ENCODE measurements at places on chromosomes 2 and 18.

DNA sequence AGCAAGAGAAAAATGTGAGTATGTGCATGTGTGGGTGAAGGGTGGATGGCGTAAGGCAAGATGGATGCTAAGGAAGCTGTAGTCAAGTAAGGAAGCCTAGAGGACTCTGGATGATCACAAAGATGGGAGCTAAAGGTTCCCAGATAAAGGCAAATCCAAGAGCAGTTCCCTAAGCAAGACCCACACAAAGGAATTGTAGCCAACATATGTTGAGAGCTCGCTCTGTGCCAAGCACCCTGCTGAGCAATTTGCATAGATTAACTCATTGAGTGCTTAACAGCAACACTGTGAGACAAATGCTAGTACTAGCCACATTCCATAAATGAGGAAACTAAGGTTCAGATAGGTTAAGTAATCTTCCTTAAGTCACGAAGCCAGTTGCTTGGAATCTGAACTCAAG, 132.6 kb downstream of the C1D start:
- no peak for DNase-seq

- no peak for DNase-seq
Measured at GRCh38 chr2:165700531-165700930, 93.5 kb downstream of the GALNT3 start.

- peak; percentile 17 for DNase-seq
Measured at GRCh38 chr2:184599054-184599871, 934 bp downstream of the ZNF804A start.

DNA sequence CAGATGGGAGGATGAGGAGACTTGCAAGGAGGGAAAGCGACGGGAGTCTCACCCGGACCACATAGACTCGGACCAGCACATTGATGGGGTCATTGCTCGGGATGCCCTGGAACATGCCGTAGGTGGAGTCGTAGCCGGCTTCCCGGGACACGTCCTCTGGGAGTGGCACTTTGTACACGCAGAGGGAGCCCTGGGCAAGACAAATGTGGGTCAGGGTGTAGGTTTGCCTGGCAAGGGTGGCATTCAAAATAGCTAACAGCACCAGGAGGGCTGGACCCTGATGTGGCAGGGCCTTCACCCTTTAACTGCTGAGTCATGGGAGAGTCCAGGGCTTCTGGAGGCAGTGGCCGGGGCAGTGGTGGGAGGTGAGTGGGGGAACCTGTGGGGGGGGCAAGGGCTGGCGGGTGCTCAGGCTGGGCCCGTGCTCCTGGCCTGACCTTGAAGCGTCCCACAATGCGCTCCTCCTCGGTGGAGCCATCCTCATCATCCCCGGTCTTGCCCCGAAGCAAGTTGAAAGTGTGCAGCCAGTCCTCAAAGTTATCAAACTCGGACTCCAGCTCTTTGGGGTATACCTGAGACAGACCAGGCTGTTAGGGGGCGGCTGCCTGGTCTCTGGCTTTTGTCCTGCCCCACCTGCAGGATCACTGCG, 11.1 kb downstream of the OTOF start:
- DNase-seq = no peak

- DNase-seq = no peak
Measured at GRCh38 chr18:33470216-33470615, 29.7 kb upstream of the CCDC178 start.

DNA sequence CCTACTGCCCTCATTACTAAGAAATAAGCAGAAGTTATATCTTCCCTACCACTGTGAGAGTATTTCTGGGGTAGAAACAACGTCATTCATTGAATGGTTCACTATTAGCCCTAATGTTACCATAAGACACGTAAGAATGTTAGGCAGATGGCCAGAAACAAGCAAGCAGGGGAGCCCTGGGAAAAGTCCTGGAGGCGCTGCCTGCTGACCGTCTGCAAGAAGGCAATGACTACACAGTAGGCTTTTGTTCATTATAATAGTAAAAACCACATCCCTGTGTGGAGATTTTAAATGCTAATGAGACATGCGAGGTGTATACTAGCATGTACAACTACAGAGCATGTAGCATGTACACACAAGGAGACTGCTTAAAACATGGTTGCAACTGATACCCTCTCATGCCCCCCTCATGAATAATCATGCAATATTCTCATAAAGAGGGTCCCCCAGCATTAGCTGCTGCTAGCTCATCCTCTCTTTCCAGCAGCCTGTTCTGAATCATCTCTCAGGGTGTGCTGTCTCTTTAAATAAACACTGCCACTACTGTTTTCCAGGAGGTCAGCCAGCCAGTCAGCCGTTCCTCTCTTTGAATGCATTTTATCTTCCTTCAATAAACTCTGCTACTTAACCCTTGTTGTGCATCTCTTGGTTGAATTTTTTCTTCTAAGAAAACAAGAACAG, 23.6 kb downstream of the SUCLG1 start:
- DNase-seq = no peak

DNA sequence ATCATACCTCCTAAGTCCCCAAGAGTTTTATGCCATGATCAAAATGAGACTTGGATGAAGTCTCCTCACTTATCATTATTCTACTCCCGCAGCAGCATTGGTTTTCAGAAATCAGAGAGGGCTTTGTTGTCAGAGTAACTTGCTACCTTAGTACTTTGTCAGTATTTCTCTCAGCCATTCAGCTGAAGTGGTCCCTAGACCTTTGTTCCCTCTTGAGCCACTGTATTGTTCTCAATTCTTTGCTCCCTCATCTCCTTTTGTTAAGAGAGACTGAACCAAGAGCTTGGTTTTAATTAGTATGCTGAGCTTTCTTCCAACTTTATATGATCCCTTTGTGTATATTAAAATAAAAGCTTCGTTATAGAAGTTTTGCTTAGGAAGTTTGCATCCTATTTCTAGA, 133.4 kb downstream of the DOCK10 start:
- no peak for DNase-seq

DNA sequence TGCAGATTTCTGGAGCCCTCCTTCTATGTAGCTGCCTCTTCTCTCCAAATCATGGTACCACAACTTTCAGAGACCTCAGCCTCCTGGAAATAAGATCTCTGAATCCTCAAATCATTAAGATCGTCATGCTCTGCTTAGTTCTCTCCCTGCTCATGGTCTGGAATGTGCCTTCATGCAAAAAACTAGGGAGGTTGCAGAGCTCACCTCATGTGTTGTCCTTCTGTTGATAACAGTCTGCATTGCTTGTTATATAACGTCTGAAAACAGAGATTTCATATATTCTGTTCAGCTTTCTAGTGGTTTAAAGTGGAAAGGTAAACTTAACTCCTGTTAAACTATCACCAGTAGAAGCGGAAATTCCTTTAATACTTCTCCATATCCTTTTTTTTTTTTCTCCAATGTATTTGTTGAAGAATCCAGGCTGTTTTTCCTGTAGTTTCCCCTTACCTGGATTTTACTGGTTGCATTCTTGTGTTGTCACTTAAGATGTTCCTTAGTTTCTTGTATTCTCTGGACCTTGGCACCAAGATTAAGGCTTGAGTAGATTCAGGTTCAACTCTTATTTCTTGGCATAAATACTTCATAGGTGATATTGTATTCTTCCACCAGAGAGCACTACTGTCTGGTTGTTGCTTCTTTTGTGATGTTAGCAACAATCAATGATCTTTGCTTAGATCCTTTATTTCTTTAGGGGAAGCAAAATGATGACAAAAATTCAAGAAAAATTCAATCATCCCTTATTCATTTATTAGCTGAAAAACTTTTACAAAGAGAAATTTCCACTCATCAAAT, 211.3 kb downstream of the LOXHD1 start:
- no peak for DNase-seq

DNA sequence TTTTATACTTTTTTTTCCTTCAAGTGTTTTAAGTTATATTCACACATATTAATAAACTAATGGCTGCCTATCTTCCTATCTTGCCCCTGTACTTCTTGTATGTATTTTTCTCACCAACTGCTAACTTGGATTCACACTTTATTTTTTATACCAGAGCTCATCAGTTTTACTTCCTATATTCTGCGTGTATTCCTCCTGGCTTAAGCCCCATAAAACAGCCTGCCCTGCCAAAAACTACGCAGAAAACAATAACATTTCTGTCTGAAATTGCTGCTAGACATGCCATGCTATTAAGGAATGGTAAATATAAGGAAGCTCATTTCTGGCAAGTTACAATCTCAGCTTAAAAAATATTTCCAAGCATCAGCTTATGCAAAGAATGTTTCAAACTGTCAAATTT, 172.3 kb downstream of the UBE2E3 start:
- no peak for DNase-seq

DNA sequence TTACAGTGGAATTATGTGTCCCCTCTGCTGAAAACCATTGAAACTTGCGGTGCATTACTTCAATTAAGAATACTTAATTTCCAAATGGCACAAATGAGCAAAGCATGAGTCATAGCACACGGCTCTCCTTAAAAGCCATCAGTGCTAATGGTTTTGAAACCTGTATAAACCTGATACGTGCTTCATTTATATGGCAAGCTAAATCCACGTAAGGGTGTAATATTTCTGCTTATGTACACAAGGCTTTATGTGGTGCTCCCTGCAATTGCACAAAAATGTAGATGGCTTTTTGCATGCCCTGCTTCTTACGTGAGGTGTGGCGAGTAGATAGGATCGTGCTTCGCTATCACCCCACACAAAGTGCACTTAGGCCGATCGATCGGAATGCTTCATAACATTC, 840.9 kb downstream of the GALR1 start:
- no peak for DNase-seq

DNA sequence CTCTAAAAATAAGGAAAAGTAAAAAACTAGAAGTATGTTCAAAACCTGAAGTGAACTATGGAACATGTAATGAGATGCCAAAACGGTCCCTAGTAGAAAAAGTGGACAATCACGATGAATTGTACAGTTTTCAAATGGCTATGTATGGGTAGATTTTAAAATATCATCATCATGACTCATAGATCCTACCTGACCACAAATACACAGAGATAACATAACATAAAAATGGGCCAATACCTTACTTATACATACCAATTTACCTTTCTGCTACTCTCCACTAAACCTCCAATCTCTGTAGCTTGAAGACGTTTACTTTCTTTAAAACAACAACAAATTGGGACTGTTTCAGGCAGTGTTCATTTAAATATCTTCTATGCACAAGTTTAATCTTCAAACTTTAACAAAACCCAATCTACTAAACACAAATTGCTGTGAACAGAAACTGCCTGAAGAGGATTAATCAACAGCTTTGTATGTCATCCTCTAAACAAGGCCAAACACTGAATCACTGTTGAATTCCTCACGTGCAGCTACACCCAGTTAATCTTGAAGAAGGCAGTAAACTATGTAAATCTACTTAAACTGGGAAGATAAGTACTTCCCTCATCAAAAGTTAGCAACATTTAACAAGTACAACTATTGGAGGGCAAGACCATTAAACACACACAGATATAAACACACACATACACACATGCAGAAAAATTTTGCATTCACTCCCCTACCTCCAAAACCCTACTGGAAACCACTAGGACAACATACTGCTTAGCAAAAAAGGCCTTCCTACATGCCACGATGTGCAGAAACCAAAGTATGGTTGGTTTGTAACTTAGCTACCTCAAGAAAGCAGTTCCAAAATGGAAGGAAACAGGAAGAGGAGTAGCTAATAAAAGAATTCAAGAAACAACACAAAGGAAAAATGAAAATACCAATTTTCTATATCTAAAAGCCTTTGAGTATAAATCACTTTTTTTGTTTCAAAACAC, 90.3 kb downstream of the RBMS1 start:
- DNase-seq = no peak

DNA sequence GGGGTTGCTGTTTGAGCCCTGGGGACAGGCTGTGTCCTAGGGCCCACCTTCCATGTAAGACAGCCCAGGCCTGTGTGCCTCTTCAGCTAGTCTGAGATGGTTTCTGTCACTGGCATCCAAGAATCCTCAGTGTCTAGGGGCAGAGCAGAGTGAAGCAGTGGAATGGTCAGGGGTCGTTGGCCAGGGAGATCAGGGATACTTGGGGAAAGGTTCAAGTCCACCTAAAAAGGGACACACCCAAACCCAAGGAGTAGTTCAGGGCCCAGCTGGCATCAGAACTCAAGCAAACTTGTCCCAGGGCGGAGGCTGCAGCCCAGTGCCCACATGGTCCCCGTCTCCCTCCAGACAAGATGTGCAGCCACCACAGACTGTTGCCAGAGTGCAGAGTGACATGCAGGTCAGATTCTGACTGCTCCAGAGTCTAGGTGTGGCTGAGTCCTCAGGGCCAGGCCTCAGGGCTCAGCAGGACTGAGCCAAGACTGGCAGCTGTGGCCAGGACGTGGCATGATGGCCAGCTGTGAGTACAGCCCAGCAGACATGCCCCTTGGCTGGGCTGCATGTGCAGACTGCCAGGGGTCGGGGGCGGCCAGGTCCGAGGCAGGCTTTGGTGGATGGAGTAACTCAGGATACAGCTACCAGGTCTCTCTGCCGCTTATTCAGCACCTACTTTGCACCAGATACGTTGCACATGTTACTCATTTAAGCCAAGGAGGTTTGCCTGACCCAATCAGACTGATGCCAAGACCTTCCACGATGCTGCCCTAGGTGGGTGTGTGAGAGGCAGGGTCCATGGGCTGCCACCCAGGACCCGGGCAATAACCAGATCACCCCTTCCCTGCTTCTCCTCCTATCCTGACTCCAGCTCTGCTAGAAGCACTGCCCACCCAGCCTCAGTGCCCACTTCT, 146.6 kb downstream of the SMAD7 start:
- no peak for DNase-seq

DNA sequence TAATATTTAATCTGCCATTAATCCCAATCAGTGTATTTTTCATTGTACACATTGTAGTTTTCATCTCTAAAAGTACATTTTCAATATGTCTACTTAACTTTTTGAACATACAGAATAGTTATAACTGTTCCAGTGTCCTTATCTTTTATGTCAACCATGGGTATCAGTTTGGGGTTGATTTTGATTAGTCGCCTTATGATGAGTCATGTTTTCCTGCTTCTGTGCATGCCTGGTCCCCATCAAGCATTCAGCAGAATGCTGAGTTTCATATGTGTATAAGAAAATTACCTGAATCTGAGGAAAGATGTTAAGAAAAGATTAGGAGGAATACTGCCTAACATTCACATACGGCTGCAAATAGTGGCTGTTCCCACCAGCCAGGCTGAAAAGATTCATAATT, 17.7 kb downstream of the SPDYA start:
- DNase-seq = no peak

DNA sequence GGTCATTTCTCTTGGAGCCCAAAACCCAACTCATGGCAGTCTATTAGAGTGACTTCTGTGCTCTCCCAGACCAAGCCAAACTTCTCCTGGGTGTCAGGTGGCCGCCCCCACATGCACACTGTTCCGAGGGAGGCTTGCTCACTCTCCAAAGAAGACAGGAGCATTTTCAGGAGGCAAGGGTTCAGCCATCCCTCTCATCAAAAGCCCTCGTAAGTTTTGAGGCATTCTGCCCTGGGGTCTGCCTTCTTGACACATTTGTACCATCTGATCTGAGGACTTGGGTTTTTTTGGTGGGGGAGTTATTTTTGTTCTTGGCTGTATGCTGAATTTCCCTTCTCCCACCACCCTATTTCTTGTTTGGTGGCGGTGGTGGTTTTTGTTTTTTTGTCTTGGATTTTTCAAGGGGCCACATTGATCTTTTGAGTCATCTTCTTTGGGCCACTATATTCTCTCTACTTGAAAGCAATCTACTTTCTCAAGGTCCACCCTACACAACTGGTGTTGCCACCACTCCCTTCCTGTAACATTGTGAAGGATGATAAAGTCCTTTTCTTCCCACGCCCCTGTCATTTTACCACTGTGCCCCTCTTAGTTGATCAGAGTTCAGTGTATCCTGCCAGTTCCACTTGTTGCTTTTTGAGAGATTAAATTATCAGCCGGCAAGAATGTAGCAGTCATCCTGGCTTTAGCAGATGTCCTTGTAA, 255.8 kb downstream of the CYP26B1 start:
- DNase-seq = peak; percentile 3

All from GM13976 (cell line).